ENCODE measurements at places on chromosomes 5 and 9. TPM values are rescaled to one million over a fixed set of nuclear protein-coding genes. Genes with fewer than 3 reads are reported as not detected.

- DNase-seq: no peak
These were observed 44.3 kb downstream of the NRG2 start for GRCh38 chr5:139998837-139999236.

GRCh38 chr5:123264394-123264793, 158.8 kb downstream of the CEP120 start:
- DNase-seq: no peak

DNA sequence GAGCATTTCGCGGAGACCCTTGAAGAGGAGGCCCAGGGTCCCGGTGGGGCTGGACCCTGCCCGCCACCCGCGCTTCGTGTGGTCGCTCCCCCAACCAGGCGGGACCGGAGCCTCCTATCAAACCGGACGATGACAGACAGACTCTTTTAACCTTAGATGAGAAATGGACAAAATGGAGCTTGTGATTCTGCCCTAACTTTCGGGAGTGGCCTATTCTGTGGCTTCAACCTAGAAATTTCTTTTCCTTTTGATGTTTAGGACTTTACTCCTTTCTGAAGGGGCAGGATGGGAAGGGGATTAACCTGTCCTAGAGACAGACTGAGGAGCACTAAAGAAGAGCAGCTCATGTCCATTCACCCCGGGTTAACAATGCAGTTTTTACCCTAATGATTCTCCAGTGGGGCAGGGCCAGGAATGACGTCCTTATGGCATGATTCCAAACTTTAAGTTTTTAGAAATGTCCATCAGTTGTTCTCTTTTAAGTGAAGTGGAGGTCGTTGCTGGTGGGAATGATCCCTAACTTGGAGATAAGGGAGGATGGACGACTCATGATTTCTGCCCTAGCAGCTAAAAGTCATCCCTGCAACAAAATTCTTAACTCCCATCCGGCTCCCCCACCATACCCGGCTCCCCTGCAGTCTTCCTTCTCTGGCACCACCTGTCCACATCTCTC, 1.0 kb downstream of the NIPSNAP3A start:
- peak; percentile 73 for DNase-seq

GRCh38 chr5:3931976-3932375, 336.3 kb downstream of the IRX1 start:
- no peak for DNase-seq

DNA sequence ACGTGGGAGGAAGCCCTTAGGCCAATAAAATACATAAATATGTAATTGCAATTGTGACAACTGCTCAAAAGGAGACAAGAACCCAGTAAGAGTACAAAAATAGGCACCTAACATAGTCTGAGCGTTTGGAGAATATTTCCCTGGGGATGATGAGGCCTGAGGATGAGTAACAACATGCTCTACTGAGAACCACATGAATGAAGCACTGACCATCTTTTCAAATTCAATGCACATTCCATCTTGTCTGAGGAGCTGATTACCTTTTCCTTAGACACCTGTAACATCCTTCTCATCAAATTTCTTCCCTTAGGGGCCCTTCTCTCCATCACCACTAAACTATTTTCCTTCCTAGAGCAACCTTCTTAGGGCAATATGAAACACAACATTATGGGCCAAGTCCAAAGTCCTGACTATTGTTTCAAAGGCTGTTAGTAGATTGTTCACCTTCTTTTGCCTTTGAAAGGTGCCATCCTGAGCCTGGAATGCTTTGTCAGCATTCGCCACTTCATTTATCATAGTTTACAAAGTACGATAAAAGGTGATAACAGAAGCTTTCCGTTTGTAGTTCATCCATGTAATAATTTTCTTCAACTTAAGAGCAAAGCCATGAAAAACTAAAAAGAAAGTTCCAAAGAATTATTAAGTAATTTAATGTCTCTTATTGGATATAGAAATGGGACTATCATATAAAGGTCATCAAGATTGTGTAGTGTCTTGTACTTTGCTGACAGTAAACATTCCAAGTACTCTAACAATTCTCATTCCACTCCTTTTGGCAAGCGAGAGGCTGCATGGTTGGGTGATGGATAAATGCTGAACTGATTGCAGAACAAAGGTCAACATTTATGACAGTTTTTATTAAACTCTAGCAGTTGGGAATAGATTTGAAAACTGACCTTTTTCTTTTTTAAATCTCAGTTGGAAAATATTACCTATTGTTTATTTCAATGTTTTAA, 471.3 kb downstream of the PDE4D start:
- DNase-seq: no peak

- DNase-seq: no peak
These were observed 52.2 kb upstream of the ANGPTL2 start for GRCh38 chr9:127174386-127175318.

GRCh38 chr5:54822324-54822687, 163.1 kb downstream of the ESM1 start:
- DNase-seq: no peak

- no peak for DNase-seq
These were observed 197.0 kb upstream of the DMAC1 start for GRCh38 chr9:7996558-7996957.

DNA sequence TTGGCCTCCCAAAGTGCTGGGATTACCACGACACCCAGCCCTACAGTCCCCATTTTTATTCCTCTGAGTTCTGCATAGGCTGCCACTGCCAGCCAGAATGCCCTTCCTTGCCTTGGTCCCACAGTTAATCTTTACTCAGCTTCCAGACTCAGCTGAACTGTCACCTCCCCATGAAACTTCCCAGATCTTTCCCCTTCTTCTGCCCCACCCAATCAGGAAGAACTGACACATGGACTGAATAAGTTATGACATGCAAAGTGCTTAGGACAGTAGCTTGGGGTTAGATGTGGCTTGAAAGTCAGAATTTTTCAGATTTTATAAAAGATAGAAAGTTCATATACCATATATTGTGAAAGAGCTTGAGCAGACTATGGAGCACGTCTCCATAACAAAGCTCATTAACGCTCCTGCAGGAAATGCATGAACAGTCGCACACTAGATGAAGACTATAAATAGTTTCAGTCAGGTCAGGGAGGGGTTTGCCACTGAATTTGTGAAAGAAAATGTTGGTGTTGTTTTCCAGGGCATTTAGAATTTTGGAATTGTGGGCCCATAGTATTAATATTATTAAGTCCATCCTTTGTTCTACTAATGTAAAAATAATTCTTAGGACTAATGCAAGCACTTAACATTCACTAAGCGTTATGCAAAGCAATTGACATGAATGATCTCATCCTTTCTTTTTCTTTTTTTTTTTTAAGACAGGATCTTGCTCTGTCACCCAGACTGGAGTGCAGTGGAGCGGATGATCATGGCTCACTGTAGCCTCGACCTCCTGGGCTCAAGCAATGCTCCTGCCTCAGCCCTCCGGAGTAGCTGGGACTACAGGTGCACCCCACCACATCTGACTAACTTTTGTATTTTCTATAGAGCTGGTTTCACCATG, 36.1 kb upstream of the DENND1A start:
- DNase-seq: no peak

DNA sequence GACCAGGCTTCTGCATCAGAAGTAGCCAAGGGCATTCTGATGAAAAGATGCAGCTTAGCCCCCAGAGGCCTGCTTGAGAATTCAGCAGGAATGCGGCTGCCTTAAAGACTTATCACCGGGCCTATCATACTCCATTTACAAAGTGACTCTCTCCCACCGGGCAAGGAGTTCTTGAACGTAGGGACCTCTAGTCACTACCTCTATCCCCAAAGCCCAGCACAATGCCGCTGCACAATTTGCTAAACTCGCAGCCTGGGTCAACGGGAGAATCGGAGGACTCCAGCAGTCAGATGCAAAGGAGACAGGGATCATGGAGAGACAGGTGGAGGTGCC, 661 bp downstream of the PDCL start:
- DNase-seq: no peak

GRCh38 chr9:111572950-111573604, 26.4 kb downstream of the PTGR1 start:
- peak; percentile 95 for DNase-seq

DNA sequence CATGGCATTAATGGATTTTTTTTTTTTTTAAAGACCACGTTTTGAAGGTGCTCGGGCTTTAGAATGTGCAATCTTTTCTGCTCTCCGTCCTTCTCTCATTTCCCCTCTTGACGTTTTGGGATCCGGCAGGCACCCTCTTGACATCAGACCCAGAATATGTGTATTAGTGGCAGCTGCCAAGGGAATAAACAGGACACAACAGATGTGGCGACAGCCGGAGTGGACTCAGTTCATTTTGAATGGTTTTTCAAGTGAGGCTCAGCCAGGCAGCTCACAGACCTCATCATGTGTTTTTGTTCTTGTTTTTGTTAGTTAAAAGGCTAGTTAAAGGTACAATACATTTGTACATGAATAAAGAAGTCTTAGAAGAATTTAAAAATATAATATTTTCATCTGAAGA, 365.0 kb upstream of the SEMA6A start:
- DNase-seq: peak; percentile 86

DNA sequence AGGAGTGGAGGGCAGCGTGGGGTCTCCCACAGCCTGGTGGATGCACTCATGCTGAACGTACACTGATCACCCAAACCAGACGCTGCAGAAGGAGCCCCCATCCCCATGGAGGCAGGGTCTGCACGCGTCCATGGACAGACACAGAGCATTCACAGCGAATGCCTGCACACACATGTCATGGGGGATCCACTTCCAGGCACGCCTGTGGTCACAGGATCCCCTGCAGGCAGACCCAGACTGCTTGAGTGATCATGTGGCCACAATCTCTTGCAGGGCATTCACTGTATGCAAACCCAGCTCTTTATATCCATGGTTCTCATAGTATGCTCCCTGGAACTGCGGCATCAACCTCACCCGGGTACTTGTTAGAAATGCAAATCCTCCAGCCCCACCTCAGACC, 5.4 kb downstream of the SNCB start:
- DNase-seq: no peak

AK3 gene
- total RNA-seq: 75.4 TPM

PCDHGA3 gene
- total RNA-seq: 3.9 TPM

FOXD4L5 gene
- not detected for total RNA-seq

LCN9 gene
- total RNA-seq: not detected

FOXI1 gene
- total RNA-seq: not detected

Measured in tongue (tissue), 3 donors.